ENCODE measurements at places on chromosomes 11 and 22.

GRCh38 chr11:120805960-120806555 is 217.8 kb upstream of the TBCEL start:
- DNase-seq: no peak

- peak; percentile 93 for DNase-seq
Measured at GRCh38 chr22:21938071-21938822, 14.4 kb downstream of the PPM1F start.

- no peak for DNase-seq
Measured at GRCh38 chr11:67376063-67376820, 2.8 kb upstream of the CLCF1 start.

DNA sequence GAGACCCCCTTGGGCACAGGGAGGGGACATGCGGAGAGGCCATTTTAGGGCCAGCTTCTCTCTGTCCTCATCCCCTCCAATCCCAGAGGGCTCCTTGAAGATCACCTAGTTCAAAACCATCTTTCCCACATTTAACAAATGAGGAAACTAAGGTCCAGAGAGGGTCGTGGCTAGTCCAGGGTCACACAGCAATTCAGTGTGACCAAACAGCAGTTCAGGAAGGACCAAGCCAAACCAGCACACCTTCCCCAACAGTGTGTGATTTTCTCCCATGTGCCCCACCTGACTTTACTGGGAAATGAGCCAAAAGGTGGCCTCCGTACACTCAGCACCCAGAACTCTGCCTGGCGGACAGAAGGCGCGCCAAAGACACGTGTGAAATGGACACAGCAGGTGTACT is 51.3 kb downstream of the CACNA1I start:
- DNase-seq: no peak

- DNase-seq: peak; percentile 87
Measured at GRCh38 chr11:118929501-118930093, 3.9 kb upstream of the BCL9L start.

DNA sequence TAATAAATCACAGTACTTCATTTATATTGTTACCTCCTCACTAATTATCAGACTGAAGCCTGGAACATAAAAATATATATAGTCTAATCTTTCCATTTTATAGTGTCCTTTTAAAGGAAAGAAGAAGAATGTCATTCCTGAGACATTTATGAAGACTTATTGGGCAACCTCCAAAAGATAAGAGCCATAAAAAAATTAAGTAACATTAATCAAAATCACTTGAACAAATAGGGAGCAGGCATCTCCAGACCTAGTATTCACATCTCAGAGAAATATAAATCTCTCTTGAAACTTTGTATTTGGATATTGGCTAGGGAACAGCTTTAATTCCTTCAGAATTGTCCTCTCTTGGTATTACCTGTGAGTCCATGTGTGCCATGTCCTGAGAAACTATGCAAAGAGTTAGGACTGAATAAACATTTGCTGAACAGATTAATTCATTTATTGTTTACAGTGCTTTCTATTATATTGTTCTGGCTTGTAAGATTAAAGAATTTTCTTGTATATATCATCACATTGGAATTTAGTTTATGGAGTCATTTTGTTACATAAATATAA is 530.5 kb upstream of the LRRC4C start:
- DNase-seq: no peak

GRCh38 chr22:42236848-42237247 is 33.6 kb downstream of the TCF20 start:
- no peak for DNase-seq

DNA sequence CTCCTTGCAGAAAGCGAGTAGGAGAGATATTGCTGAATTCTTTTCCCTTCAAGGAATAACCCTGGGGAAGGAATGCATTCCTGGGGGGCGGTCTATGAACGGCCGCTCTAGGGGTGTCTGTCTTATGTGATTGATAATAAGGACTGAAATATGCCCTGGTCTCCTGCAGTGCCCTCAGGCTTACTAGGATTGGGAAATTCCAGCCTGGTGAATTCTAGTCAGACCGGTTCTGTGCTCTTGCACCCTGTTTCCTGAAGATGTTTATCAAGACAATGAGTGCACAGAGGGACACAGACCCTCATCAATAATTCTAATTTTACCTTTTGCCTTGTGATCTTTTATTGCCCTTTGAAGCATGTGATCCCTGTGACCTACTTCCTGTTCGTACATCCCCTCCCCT is 140.7 kb downstream of the LUZP2 start:
- DNase-seq: no peak

DNA sequence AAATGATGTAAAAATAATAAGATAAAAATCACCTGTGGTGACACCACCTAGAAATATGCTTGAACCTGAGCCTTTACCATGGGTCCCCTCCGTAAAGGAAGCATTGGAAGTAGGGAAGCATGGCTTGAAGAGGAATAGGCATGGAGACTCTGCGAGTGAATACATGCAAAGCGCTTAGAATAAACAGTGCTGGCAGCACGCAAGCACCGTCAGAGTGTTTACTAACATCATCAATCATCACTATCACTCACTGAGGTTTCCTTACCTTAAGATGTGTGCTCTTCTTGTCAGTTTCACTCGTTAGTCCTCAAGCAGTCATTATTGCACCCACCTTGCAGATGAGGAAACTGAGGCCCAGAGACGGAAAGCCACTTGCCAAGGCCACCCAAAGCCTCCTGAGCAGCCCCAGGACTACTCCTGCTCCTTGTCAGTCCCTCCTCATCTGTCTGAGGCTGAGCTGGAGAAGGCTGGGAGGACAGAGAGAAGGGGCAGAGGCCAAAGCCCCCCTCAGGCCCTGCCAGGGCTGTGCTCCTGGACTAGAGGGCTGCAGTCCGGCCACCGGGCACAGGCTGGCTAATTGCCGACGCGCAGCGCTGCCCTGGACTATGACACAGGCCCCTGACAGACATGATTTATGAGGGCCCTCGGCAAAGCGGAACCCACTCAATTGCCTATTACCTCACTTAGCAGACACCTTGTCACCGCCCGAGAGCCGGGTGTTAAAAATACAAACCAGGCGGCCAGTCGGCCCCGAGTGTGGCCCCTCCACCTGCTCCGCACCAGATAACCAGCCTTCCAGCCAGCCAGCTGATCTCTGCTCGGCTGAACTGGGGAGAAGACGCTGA is 168.9 kb downstream of the MN1 start:
- DNase-seq: no peak

DNA sequence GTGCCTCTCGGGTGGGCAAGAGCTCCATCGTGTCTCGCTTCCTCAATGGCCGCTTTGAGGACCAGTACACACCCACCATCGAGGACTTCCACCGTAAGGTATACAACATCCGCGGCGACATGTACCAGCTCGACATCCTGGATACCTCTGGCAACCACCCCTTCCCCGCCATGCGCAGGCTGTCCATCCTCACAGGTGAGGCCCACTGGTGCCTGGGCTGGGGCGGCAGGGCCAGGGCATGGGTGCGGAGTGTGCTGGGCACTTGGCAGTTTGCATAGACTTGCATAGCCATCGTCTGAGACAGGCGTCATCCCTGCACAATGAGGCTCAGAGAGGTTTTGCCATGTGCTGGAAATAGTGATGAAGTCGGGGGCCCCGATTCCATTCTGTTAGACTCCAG is 6.3 kb downstream of the RASD2 start:
- DNase-seq: no peak

DNA sequence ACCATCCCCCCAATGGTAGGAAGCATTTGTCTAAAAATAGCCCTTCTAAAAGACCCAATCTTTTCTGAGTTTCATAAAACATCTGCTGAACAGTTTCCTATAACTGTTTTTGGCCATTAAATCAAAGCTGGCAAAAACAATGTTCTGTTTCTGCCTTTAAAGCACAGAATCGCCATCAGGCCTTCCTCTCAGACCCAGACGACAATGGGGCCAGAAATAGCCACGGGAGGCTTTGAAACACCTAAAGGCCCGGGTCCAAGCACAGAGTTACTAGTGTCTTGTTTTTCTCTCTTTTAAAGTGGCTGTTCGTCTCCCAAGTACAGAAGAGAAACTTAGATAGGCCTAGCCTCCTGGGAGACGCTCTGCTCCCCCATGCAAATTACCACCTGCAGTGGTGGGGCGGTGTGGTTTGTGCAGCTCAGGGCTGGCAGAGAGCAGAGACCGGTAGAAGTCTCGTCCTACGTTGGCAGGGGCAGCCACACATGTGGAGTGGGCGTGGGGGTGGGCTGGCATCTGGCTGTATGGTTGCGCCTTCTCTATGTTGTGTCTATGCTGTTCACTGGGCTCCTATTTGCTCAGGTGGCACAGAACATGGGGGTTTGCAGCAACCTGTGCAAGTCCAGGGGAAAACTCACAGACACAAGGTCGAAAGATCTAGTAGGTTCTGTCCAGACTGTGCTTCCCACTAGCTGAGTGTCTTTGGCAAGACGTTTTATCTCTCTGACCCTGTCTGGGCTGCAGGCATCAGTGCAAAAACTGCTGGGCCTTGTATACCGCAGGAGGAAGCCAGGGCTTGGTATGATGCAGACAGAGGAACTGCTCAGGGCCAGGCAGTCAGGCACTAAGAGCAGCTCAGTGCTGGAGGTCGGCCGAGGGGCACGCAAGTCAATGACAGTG is 23.6 kb upstream of the ETS1 start:
- peak; percentile 58 for DNase-seq

- no peak for DNase-seq
Measured at GRCh38 chr11:28702450-28702790, 594.2 kb downstream of the METTL15 start.

DNA sequence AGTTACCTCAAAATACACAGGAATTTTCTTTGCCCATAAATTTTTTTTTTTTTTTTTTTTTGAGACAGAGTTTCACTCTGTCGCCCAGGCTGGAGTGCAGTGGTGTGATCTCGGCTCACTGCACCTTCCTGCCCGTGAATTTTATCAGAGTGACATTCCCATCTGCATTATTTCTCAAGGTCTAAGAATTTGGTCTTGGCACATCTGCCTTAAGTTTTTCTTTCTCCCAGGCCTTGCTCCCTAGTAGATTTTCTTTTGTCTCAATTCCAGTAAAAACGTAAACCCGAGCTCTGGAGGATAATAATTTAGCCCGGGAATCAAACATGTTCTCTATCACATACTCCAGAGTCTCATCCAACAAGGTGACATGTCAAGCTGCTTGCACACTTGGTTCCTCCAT is 12.4 kb downstream of the TRIM6 start:
- DNase-seq: no peak

- no peak for DNase-seq
Measured at GRCh38 chr11:112235750-112236390, 9.6 kb downstream of the PTS start.

DNA sequence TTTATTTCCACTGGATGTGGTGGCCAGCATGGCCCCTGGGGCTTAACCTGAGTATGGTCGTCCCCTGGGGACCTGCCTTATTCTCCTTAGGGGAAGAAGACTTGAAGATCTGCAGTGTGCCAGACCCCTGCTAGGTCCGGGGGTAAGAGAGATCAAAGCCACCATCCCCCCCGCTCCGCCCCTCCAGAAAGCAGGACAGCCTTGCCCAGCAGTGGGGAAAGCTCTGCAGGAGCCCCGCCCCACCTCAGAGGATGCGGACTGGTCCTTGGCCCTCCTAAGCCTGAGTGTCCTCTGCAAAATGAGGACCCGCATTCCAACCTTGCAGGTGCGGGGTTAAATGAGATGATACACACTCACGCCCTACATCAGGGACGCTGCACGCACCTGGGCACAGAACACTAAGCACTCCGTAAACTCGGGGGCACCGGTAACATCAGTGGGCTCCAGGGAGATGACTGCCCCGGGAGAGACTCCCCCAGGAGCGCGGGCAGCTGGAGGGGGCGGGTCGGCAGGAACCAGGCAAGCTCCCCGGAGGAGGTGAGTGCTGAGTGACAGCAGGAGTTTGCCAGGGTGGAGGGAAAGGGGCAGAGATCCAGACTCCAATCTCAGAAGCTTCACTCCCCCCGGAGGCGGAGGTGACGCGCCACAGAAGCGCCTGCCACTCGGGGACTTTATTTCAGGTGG is 564 bp upstream of the ANO1 start:
- no peak for DNase-seq

DNA sequence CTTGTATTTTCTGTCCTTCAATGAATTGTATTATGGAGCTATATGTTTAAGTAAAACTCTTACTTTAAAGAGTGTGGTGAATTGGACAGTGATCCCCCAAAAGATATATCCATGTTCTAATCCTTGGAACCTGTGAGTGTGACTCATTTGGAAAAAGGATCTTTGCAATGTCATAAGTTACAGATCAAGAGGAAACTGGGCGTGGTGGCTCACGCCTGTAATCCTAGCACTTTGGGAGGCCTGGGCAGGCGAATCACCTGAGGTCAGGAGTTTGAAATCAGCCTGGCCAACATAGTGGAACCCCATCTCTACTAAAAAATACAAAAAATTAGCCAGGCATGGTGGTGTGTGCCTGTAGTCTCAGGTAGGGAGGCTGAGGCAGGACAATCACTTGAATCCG is 36.7 kb downstream of the ELF5 start:
- no peak for DNase-seq

GRCh38 chr22:37647928-37648327 is 8.5 kb downstream of the SH3BP1 start:
- no peak for DNase-seq

DNA sequence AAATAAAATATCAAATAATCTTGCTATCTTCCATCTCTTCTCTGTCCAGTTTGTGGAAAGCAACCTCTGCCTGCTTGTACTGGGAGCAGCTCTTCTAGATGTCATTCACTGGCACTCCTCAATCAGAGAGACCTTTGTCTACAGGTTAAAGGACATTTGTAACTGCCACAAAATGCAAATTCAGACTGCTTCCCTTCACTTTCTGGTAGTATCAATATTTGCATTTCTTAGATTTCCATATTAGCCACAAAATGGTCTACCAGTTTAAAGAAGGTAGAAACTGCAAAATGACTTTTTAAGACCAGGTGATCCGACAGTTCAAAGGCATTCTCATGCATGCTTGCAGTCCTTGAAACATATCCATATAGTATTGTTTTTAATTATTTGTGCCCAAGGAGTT is 51.7 kb upstream of the RCN1 start:
- no peak for DNase-seq

- peak; percentile 43 for DNase-seq
Measured at GRCh38 chr11:117279711-117280376, 11.3 kb upstream of the BACE1-AS start.

All from CD4-positive, alpha-beta T cell treated with Interleukin-2 at 100 ng/mL for 4 hours (primary cell).